ENCODE measurements at places on chromosomes 12 and 14.

DNA sequence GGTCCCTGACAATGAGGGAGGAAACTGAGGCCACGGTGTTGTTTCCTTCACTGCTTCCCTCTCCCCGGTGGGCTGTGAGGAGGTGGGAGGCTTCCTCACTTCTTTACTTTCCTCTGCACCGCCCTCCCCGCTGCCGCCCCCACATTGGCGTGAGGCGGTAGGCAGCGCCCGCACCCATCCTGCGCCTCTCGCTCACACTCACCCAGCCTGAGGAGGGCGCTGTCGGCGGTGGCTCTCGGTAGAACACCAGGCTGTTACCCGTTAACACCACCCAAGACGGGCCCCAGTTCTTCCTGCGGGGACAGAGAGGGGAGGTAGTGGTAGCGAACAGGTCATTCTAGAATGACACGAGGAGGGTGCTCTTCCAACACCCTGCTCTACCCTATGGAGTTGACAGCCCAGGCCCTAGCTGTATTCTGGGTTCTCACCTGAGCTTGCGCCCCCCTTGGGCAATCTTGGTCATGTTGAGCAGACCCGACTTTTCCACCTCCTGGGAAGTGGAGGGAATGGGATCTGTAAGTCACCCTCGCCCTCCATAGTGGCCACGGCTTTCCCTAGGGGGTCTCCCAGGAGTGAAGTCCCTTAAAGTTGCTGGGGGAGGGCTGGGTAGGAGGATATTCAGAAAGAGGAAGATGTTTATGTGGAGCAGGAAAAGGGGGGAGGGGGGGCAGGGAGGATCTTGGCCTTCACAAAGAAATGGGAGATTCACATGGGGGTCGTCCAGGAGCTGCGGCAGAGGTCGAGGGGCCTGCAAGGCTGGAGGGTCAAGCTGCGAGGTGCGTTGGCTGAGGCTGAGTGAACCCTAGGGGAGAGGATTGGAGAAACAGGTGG is 3.3 kb downstream of the ARHGAP9 start:
- DNase-seq = no peak

- DNase-seq = no peak
Observed at GRCh38 chr12:107361970-107362369, 268.6 kb upstream of the CRY1 start.

GRCh38 chr14:61802010-61802568 is 39.9 kb downstream of the SNAPC1 start:
- no peak for DNase-seq

DNA sequence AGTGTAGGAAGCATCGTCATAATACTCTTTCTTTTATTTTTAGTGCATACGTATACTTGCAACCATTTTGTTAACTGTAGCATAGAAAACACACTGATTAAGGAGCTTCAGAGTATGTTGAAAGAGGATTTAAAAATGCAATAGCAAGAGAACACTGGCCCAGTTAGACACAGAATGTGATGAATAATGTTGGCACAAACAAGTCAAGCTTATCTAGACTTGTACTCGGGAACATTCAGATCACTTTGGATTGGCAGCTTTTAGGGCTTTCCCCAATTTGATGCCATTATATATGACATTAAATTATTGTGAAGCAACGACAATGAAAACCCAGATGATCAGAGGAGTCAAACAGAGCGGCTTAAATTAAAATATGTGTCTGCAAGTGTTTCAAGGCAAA is 468.1 kb downstream of the PRKD1 start:
- no peak for DNase-seq

DNA sequence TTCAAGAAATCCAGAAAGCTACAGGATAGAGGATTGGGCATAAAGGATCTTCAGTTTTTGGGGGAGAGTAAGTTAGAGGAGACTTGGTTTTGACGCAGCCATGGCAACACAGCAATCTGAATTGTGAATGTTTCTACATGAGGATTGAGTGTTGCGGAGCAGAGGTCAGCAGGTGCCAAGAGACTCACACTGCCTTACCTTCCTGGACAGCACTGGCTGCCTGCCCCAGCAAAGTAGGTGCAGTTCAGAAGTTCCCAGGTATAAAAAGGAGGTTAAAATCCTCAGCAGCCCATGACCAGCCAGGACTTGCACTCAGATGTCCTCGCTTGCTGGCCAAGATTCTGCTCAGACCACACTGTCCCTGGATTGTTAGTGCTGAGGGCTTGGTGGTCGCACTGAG is 371.1 kb downstream of the DPF3 start:
- DNase-seq = no peak

- DNase-seq = no peak
Observed at GRCh38 chr12:2259369-2259768, 206.6 kb downstream of the CACNA1C start.

DNA sequence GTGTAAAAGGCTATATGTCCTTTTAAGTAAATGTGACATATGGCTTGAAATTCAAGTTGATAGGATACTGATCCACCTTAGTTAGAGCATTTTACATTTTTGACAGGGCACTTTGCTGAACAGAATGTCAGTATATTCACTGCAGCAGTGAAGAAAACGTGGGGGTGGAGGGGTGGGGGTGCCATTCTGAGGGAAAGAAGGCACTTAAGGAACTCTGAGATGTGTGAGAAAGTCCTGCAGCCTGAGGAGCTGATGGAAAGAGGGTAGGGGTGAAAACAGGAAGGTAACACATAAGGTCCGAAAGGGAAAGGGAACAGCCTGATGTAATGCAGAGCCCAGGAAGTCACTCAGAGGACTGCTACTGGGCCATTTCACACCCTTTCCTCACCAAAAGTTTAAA is 265.5 kb upstream of the GRIP1 start:
- DNase-seq = no peak

DNA sequence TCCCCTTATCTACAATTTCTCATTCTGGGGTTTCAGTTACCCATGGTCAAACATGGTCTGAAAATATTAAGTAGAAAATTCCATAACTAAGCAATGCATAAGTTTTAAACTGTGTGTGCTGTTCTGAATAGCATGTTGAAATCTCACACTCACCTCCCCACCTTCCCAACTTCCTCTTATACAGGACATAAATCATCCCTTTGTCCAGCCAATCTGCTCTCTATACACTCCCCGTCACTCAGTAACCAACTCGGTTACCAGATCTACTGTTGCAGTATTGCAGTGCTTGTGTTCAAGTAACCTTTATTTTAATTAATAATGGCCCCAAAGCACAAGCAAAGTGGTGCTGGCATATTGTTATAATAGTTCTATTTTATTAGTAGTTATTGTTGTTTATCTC is 420.5 kb downstream of the GXYLT1 start:
- DNase-seq = peak; percentile 56

DNA sequence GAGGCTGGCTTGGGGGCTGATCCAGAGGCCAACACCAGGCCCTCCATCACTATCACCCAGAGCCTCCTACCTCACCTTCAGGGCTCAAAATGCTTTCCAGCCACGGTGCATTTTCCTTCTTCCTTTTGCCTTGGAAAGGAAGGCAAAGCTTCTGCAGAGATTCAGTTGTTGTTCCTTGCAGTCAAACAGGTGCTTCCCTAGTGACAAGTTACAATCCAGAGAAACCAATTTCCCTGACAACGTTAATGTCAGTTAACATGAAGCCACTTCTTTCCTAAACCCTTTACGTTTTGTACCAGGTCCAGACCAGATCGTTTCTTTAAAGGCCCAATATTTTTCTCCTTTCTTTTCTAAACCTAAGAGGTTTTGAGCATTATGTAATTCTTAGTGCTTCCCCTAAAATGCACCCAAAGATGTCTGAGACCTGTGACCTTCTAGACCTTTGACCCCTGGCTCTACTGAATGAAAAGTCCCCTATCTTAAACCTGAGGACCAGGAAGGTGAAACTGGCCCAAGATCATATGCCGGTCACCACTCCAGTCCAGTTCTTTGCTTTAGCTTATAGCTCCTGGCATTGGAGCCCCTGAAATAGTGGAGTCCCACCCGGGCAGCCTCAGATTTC is 211.5 kb downstream of the SLC41A2 start:
- no peak for DNase-seq

DNA sequence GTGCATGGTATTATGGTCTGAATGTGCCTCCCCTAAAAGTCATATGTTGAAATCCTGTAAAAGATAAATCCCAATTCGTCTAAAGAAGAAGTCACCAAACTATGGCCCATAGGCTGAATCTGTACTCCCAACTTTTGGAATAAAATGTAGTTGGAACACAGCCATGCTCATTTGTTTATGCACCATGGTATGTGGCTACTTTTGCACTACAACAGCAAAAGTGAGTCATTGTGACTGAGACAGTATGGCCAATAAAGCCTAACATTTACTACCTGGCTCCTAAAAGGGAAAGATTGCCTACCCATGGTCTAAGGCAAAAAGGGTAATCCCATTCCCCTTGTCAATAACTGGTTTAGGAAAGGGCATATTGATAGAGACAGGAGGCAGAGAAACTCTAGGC is 101.8 kb downstream of the LRIG3 start:
- DNase-seq = no peak

GRCh38 chr12:130083002-130083401 is 79.3 kb upstream of the FZD10 start:
- peak; percentile 43 for DNase-seq

- DNase-seq = no peak
Observed at GRCh38 chr14:64953661-64954060, 11.1 kb upstream of the GPX2 start.

- DNase-seq = no peak
Observed at GRCh38 chr12:11578461-11578993, 70.9 kb upstream of the ETV6 start.

DNA sequence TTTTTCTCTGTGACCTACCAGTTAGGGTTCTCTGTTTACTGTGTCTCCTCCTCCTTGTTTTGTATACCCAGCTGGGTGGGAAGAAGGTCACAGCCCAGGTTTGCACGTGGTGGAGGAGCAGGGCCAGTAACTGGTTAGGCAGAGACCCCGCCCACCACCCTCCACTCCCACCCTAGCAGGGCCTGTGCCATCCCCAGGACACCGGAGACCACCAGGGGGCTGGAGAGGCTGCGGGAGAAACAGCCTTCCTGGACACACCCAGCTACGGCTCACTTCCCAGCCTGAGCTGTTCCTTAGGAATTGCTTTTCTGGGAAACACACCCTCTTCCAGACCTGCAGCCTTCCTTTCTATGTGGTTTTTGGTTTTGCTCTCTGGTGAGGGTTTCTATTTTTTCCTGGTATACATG is 21.1 kb downstream of the BDKRB2 start:
- peak; percentile 74 for DNase-seq

DNA sequence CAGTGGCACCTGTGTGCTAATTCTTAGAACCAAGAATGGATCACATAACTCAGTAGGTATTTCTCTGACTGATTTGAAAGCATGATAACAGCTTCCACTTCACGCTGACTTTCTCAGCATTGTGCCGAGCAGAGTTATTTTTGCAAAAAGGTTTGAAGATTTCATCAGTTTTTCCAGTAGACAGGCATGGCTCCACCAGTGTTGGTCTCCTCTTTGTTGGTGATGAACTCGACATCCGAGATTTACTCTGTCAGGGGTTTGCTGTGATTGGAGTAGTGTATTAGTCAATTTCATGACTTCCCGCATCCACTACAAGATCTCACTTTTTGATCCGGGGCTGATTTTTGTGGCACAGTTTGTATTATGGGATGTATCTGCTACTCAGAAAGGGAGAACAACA is 85.3 kb downstream of the PRKCH start:
- DNase-seq = no peak

- DNase-seq = no peak
Observed at GRCh38 chr14:23513005-23513817, 38.4 kb downstream of the ZFHX2 start.

DNA sequence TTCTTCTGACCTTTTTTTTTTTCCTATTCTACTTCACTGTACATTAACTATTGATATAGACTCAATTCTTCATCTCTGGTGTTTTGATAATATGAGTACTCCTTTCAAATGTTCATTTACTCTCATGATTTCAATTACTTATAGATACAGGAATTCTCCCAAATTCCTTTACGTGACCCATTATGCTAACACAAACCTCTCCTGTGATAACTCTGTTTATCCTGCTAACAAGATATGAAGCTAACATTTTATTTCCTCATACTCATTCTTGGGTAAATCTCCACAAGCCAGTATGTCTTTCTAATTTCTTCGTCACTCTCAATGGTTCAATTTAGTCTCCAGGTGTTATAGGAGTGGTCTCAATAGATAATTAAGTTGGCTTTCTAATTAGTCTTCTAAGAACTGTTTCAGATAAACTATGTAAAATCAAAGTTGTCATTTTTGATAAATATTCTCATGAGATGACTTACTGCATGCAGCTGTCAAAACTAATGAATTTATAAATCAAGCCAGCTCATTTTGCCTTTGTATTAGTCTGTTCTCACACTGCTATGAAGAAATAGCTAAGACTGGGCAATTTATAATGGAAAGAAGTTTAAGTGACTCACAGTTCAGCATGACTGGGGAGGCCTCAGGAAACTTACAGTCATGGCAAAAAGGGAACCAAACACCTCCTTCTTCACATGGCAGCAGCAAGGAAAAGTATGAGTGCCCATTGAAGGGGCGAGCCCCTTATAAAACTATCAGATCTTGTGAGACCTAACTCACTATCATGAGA is 130.6 kb upstream of the MYF6 start:
- no peak for DNase-seq

DNA sequence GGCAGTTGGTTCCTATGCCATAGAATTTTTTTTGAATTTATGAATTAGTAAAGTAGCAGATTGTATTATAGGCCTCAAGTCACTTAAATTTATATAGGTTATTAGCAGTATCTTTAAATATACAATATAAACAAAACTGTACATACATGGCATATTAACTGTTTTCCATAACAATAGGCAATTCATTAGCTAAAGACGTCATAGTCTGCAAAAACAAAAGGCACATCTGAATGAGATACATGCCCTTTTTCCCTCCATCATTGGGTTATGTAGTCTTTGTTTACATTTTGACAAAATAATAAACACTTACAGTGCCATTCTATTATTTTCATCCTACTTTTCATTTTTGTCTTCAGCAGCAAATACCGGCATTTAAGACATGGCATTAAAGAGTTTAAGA is 1.1 kb upstream of the VCPKMT start:
- DNase-seq = no peak

DNA sequence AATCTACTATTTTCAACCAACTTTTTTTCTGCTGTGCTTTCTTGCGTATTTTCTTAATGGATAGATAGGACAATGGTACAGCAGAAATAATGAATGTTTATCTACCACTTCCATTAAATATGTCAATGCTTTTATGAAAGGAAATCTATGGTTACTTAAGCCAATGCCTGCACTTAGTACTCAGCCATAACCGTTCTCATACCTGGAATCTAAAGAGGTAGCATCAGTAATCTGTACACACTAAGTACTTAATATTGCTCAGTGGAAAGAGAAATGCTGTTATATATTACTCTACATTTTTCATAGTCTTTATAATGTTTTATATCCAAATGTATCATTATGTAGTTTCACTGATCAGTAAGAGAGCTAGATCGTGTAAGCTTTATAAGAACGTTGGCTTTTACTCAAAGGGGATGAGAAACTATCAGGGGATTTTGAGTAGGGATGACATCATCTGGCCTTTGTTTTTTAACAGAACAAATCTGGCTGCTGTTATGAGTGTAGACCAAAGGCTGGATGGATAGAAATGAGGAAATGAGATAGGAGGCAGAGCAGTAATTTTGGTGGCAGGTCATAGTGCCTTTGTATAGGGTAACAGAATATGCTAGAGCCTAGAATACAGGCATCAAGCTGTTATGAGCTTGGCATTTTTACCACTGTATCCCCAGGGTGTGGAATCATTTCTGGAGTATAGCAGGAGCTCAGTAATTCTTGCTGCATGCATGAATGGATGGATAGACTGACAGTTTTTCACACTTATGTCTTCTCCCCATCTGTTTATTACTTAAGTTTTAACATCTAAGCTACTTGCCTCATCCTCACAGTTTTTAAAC is 34.0 kb downstream of the ALG10B start:
- no peak for DNase-seq

GRCh38 chr12:112810235-112810917 is 18.8 kb downstream of the RPH3A start:
- no peak for DNase-seq

- peak; percentile 4 for DNase-seq
Observed at GRCh38 chr12:62372134-62372533, 94.5 kb upstream of the MON2 start.
